ENCODE measurements at places on chromosomes 4 and X.

DNA sequence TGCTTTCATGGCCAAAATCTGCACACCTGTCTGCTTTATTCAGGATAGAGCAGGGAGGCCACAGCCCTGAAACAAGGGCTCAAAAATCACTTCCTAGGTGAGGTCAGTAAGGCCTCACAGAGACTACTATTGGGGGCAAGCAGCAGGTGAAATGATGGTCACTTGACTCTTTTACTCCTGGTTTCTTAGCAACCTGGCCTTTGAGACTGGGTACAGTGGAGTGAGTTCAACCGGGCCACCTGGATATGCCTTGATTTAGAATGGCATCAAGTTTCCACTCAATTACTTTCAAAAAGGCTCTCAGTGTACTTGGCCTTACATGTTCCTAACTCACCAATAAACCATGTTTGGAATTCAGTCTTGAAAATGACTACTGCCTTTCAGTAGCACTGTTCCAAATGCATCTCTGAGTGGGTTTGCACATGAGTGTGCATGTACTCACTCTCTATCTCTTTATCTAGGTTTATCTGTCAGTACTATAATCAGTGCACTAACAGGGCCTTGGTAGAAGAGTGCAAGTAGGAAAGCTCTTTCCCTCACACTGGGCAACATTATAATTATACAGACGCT lies 388.2 kb downstream of the OPHN1 start:
- DNase-seq = no peak

- DNase-seq = no peak
These were observed 10.6 kb upstream of the AMOT start for GRCh38 chrX:112851161-112851779.

DNA sequence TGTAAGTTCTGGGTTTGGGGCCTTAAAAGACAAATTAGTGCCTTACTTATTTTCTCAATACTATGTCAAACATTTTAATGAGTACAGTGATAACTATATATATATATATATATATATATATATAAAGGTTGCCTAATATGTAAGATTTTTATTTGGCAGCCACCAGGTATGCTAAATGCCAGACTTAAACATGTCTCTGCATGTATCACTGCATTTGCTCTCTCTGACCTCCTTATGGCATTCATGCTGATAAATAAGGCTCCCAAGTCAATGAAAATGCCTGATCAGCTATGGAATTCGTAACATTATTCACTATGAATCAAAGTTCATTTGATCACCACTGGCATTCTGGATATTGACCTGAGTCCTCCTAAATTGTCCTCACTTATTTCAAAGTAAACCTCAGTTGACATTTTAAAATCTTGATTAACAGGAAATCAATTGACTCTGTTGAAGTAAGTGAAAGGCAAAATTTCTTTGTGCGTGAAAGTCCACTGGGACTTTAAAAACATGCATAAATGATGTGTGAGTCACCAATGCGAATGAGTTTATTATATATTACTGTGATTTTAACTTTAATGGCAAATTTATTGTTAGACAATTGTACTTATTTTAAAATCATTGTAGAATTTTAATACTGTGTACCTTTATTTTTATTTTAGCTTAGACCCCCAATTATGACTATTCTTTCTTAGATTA lies 29.2 kb upstream of the AREG start:
- peak; percentile 23 for DNase-seq

- peak; percentile 5 for DNase-seq
These were observed 99.8 kb downstream of the TRAPPC11 start for GRCh38 chr4:183758758-183759447.

GRCh38 chr4:186676531-186677161 lies 47.0 kb downstream of the FAT1 start:
- DNase-seq = peak; percentile 86

- no peak for DNase-seq
These were observed 418.7 kb upstream of the INTU start for GRCh38 chr4:127214016-127214415.

DNA sequence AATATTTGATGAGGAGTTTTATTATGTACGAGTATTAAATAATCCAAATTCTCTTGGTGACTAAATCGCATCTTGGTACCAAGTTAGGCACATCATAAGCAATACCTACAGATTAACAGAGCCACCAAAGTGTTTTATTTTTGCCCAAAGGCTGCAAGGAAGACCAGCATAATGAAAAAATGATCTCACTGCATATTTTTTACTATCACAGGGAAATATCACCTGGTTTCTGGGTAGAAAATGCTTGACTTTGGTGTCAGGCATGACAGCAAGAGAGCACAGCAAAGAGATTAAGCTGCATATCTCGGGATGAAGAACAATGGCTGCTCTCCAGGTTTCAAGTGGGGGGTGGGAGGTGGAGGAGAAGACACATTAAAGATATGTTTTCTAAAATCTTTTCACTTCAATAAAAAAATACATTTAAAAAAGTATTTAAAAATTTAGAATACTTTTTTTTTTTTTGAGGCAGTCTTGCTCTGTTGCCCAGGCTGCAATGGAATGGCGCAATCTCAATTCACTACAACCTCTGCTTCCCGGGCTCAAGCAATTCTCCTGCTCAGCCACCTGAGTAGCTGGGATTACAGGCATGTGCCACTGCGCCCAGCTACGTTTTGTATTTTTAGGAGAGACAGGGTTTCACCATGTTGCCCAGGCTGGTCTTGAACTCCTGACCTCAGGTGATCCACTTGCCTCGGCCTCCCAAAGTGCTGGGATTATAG lies 86.1 kb downstream of the FRYL start:
- no peak for DNase-seq

DNA sequence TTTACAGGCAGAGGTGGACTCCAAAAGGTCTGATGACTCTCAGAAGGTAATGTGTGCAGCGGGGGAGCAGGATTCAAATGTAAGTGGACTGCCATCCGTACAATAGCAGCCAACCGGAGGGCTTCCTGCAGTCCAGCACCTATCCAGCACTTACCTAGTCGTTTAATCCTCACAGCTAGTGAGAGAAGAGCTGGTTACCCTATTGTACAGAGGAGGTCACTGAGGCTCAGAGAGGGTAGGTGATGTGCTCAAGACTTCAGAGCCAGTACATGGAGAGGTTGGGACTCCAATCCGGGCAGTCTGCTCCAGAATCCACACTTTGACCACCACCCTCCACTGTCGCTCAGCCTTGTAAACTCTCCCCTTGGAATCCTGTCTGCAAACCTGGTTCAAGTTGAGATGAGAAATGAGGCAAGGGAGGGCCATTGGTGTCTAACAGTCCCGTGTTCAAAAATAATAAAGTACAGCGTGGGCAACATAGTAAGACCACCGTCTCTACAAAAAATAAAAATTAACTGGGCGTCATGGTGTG lies 22.5 kb upstream of the JAKMIP1 start:
- DNase-seq = no peak

- peak; percentile 44 for DNase-seq
These were observed 1.3 kb downstream of the SLC6A8 start for GRCh38 chrX:153688911-153689590.

DNA sequence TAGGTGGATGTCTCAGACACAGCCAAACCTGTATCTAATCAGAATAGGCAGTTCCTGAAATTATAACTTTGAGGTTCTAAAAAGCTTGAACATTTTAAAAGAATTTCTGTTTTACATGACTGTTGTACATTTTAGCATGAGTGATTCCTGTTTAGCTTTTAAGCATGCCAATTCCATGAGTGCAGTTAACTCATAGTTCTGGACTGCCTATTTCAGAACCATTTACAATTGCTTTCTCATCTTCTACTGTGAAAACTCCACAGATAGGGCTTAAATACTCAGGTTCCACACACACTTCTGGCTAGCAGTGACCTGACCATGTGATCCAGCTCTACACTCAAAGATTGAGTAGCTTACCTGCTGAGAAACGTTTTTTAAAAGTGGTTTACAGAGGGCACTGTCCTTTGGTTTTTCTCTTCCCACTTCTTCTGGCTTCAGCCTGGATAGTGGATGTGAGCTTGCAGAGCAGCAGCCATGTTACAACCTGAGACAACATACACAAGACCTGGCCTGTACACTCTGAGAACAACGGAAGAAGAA lies 280.8 kb downstream of the ANKRD50 start:
- no peak for DNase-seq

GRCh38 chr4:42482516-42483327 lies 85.4 kb downstream of the SHISA3 start:
- no peak for DNase-seq

DNA sequence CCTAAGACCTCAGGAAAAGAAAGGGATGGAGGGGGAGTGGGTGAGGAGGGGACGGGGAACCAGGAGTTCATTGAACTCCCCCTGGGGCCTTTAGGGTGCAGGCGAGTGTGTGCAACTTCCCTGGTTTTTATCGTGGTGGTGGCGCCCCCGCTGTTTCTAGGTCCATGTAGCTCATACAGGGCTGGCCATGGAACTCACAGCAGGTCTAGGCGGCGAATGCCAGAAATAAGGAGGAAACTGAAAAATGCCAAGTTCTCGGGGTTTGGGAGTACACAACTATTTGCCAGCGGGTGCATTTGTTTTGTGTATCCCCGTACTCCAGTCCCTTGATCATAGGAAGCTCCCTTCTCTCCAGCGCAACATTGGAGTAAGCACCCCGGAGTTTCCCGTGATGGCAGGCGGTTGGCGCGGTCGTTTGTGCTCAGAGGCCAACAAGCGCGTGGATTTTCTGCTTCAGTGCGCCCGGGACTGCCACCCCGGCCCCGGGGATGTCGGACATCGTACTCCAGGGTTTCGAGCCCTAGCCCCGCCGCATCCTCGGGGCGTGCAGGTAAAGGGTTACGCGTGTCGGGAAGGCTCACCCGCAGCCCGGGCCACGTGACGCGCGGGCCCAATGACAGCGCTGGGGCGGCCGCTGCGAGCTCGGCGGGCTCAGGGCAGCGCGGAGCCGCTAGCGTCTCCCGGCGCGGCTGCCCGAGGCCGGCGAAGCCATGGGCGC lies 208.9 kb downstream of the NWD2 start:
- peak; percentile 22 for DNase-seq

DNA sequence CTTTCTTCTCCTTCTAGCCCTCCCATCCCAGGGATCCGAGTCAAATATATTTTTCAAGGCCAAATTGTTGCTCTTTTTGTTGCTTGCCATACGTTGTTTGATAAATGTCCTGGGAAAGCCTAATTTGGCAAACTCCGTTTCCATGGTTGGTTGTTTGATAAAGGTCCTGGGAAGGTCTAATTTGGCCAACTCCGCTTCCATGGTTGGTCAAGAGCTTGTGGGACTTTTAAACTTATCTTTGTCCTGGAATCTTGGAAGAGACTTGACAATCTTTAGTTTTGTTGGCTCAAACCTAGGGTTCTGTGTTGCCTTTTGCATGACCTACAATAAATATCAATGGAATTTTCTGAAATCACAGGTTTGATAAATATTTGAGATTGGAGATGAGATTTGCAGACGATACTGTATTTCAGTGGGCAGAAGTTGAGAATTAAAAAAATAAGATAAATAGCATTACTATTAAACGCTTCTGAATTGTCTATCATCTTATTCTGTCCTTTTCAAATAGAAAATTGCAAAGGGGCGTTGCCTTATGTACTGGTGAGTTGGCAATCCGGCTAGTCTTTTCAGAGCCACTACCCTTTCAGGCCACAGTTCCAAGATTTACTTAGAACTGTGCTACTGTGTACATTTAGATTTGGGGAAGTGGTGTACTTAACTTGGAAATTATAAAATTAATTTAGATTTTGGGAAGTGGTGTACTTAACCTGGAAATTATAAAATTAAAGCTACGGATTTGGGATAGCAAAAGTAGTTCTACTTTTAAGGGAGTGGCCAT lies 804 bp downstream of the OSTC start:
- peak; percentile 68 for DNase-seq

- DNase-seq = no peak
These were observed 314.9 kb upstream of the GRIA3 start for GRCh38 chrX:122869171-122869570.

- peak; percentile 47 for DNase-seq
These were observed 152.7 kb downstream of the APBB2 start for GRCh38 chr4:41061482-41062185.

GRCh38 chrX:331151-331824 lies 12.7 kb upstream of the GTPBP6 start:
- DNase-seq = peak; percentile 60

- peak; percentile 57 for DNase-seq
These were observed 4.0 kb upstream of the PCDH7 start for GRCh38 chr4:30716158-30716557.

DNA sequence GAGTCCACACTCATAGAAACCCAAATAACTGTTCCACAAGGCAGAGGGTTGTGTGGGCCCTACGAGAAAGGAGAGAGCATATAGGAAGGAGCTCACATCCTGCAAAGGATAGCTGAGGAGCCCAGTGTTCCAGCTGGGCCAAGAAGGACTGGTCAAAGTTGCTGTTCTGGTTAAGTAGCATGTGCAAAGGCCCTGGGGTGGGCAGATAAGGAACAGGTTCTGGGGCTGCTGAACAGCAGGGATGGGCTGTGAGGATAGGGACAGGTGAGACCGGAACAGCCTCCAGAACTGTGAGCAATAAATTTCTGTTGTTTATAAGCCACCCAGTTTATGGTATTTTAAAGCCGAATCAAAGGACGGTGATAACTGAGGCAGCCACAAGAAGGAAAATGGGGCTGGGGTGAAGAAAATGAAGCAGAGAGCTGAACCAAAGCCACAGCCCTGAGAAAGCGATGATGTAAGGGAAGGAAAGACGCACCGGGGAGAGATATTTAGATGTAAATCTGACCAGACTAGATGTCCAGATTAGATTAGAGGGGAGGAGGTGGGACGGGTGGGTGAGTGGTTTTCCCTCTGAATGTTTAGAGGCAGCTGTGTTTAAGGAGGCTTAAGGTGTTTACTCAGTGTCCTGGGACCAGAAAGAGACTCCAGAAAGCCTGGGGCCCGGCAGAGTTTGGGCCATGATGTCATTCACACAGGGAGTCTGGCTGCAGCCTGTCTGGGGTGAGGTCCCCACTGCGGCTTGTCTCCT lies 180.8 kb upstream of the BCOR start:
- no peak for DNase-seq

- no peak for DNase-seq
These were observed 75.8 kb upstream of the NHS start for GRCh38 chrX:17299206-17299605.

DNA sequence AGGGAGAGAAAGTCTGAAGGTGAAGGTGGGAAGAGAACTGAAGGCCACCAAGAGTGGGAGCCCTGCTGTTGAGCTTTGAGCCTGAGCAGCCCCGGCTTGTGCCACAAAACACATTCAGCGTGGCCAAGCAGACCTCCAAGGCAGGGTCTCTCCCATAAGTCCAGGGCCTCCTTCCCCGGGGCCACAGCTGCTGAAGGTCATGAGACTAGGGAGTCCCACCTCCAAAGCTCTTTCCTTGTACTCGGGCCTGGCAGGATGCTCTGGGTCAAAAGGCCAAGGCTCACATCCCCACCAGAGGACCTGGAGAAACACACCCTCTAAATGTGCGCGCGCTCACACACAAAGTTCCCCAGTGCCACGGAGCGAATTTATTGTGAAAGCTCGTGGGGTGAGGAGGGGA lies 3.5 kb upstream of the ARHGAP4 start:
- no peak for DNase-seq
